ENCODE measurements at places on chromosomes 12 and 14.

- DNase-seq, result no peak
Observed at GRCh38 chr12:82857911-82858533, 171.3 kb downstream of the TMTC2 start.

DNA sequence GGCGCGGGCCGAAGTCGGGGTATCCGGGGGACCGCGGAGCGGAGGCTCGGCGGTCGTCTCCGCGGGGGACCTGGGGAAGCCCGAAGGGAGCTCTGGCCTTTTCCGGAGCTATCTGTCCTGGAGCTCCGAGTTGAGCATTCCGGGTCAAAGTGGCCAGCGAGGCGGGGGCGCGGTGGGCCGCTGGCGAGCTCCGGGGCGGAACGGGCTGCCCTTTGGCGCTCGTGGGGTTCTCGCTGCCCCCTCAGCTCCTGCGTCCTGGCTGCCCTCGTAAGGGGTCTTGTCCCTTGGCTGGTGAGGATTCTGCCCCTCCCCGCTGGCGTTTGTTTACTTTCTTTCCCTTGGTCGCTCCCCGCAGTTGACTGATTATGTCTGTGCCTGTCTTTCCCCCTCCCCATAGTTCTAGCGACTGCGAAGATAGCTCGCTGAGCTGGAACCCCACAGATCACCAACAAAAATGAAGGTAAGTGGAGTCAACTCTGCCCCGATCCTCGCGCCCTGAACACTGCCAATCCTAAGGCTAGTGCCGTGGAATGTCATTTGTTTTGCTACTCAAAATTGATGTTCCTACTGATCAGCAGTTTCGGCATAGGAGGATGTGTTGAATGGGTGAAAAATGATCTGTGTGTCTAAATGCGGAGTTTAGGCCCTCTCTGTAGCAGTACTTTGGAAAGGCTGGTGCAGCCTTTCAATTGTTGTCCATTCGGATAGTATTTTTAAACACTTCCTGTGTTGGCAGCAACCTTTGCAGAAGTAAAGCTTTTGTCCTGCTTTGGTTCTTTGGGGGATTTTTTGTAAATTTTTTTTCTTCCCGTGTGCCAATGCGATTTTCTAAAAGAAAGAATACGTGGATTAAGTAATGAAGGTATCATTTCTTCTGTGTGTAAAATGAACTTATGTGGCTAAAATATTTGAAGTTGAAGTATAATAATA lies 1.3 kb downstream of the ARID4A start:
- peak; percentile 13 for DNase-seq

DNA sequence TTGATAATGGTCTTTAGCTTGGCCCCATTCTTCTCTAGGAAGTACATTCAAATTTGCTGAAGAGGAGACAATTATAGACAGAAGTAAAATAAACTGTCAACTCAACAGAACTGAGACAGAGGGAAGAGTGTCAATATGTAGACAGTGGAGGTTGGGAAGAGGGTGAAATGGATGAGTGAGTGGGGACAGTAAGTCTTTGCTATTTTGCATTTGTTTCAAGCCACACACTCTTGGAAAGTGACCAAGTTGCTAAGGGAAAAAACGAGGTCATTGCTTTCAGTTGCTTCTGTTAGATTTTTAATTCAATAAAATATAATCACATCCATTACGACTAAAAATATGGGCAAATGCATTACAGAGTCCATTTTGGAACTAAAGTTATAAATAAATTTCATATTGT lies 47.8 kb downstream of the BTBD7 start:
- peak; percentile 29 for DNase-seq

DNA sequence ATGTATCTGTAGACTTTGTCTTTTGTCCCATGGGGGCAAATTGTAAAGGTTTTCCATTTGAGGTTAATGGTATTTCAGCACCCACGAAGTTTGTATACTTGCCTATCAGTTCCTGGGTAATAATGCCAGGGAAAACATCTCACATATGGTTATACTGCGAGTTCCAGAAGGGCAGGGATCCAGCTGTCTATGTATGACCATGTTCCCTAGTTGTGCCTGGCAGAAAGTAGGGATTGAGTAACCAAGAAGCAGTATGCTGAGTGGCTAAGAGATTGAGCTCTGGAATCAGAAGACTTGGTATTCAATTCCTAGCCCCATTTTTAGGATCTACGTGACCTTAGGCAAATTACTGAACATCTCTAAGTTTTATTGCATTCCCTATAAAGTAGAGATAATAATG lies 173.2 kb upstream of the PWP1 start:
- DNase-seq, result no peak
